ENCODE measurements at places on chromosomes 3 and 15. TPM values are rescaled to one million over a fixed set of nuclear protein-coding genes. Genes with fewer than 3 reads are reported as not detected.

Gene OCA2
- total RNA-seq: not detected

Gene ETV5
- 36.8 TPM for total RNA-seq

Gene CYB561D2
- total RNA-seq: 32.3 TPM

Gene FSD2
- not detected for total RNA-seq
